Activated gamma-delta T cell treated with anti-CD3 and anti-CD28 coated beads, Interleukin-2, amount 50 U/mL, for 16 hours (primary cell): ENCODE measurements at places on chromosomes 2 and 18.

- DNase-seq, result no peak
Observed at GRCh38 chr18:49177071-49177470, 226.3 kb upstream of the SMAD7 start.

- DNase-seq, result no peak
Observed at GRCh38 chr2:85790499-85791188, 36.9 kb downstream of the ATOH8 start.

- DNase-seq, result no peak
Observed at GRCh38 chr2:68387408-68388350, 22.6 kb downstream of the PLEK start.

DNA sequence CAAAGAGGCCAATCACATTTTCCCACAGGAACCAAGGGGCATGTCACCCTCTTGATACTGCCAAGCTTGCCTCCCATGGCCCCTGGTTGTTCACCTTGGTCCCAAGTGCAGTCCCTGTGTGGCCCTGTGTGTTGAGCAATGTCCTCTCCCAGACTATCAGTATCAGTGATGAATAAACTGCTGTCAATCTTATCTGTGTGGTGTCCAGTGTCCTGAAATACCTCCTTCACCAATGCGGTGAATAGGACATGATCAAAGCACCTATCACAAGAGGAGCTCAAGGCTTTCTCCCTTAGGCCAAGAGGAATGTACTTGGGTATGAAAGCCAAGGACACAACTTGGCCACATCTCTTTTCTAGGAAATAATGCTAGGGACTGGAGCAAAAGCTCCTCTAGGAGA, 68.2 kb downstream of the MAIP1 start:
- no peak for DNase-seq

DNA sequence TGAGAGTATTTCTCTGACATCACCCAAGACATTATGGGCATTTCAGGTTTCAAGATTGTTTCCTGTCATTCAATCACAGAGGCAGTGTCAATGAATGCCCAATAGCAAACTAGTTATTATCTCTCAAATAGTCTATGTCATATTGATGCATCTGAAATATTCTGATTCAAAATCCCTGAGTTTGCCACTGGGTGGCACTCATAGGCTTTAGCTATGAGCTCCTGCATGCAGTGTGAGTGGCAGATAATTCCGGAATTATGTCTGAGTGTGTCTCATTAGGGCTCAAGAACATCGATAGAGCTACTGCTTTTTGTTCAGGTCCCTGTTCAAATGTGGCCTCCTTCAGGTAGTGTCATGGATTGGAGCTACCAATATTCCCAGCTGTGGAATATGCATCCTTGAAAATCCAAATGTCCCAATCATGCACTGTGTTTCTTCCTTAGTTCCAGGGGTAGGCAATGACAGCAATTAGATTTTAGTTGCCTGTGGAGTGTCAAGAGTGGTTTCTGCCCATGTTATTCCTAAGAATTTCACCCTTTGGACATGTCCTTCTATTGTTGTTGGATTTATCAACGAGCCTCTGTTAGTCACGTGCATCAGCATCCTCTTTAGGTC, 7.8 kb upstream of the OR6B3 start:
- DNase-seq, result peak; percentile 21

GRCh38 chr18:48450685-48451084, 41.5 kb upstream of the ZBTB7C start:
- DNase-seq, result no peak

DNA sequence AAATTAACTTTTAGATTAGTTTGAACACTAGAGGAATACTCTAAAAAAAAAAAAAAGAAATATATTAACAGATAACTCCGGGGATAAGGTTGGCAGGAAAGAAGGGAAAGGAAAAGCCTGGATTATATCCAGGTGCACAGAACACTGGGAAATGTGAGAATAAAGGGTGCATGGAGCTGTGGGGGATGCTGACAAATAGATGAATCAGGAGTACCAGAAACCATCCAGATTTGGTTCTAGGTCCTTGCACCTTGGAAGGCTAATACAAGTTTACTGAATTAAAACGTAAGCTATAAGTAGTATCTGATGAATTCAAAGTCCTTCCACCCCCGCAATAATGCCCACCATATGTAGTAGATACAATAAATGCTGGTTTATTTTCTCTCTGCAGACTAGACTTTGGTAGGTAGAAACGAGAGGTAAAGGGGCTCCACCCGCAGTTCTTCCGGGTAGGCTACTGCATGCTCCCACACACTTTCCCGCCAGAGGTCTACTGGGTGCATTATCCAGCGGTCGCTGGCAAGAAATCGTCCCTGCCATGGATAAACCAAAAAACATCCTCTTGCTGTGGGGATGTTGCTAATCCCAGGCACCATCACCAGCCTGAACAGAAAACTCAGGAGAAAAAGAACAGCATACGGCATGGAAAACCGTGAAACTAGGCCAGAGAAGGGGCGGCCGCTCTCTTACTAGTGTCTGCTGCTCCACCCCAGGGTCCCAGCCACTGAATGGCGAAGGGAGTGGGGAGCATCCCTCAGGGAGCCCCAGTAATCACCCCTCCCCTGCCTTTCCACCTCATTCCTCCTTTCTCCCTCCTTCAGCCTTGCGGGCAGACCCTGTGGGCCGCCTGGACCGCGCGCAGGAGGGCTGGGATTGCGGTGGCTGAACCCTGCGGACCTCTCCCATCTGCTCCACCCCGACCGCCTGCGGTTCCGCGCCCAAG, 1.5 kb downstream of the CNRIP1 start:
- DNase-seq, result no peak

DNA sequence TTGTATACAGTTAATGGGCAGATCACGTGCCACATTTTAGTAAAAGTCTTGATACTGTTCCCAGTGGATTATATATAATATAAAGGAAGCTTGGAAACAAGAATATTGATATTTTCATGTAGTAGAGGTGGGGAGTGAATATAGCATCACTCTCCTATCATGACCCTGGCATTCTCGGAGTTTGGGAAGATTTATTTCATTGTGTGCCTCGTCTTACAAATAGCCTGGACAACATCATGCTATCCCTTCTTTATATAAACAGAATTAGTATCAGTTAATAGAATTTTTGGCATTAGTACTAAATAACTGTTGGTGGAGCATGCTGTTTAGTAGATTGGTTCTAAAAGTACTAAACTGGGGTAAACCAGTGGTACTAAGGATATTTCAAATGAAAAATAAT, 212.0 kb upstream of the BOD1L2 start:
- no peak for DNase-seq

DNA sequence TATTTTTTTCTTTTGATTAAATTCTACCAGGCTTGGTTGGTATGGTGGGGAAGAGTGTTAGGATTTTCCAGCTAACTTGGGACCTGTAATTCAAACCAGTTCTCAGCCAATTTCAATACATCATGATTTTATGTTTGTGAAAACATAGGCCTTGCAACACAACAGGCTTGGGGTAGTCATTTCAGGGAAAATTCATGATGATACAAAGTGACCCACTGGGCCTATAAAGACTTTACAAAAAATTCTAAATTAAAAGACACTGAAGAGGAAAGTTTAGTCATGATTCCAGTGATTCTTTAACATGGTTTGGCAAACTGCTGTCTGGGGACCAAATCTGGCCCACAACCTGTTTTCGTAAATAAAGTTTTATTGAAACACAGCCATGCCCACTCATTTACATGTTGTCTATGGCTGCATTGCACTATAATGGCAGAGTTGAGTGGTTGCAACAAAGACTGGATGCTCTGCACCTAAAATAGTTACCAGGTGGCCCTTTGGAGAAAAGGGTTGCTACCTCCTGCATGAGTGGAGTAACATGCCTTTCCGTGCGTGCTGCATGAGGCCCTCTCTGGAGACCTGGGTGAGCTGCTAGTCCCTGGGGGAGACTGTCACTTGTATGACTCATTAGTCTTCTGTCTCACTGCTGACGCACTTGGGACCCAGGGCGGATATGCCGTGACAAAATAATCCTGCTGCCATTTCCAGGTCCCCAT, 73.6 kb downstream of the NPAS2 start:
- no peak for DNase-seq

DNA sequence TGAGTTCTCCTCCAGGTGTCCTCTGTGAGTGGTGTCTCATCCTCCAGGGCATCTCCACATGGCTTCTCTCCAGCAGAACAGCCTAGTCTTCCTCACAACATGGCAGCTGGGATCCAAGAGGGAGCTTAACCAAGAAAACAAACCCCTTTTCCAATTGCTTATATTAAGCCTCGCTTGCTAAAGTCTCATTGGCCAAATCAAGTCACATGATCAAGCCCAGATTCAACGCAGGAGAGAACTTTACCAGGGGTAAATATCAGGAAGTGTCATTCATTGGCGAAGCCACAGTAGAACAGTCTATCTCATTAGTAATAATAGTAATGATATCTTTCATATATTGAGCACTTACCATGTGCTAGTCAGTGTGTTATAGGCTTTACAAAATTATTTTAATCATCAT, 53.1 kb downstream of the CDC42EP3 start:
- no peak for DNase-seq

DNA sequence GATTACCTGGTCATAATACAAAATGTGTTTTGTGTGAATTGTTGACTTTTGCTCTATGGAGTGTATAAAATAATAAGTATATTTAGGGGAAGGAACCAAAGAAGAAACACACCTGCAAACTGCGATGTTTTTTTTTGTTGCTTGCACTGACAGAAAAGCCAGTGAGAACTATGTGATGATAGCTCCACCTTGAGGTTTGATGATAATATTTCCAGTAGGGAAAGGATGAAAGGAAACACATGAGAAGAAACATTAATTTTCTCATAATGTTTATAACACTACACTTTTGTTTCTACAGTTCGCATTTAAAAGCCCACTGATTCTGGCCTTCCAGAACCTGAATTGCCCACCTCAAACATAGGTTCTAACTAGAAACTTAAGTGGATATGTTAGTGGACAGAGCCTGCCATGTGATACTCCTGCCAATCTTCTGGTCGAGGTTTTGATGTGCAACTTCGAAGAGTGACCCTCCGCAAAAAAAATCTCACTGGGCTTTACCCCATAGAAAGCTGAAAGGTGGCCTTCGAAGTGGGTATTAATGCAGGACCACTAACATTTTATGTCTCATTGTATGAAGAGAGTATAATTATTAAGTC, 476.4 kb upstream of the SPHKAP start:
- no peak for DNase-seq

- no peak for DNase-seq
Observed at GRCh38 chr2:179441551-179441950, 176.9 kb upstream of the SESTD1 start.

GRCh38 chr2:204000446-204000845, 63.9 kb downstream of the ICOS start:
- DNase-seq, result no peak

GRCh38 chr2:231356466-231356844, 39.1 kb upstream of the B3GNT7 start:
- no peak for DNase-seq

GRCh38 chr2:5315041-5315440, 377.1 kb upstream of the SOX11 start:
- DNase-seq, result no peak

DNA sequence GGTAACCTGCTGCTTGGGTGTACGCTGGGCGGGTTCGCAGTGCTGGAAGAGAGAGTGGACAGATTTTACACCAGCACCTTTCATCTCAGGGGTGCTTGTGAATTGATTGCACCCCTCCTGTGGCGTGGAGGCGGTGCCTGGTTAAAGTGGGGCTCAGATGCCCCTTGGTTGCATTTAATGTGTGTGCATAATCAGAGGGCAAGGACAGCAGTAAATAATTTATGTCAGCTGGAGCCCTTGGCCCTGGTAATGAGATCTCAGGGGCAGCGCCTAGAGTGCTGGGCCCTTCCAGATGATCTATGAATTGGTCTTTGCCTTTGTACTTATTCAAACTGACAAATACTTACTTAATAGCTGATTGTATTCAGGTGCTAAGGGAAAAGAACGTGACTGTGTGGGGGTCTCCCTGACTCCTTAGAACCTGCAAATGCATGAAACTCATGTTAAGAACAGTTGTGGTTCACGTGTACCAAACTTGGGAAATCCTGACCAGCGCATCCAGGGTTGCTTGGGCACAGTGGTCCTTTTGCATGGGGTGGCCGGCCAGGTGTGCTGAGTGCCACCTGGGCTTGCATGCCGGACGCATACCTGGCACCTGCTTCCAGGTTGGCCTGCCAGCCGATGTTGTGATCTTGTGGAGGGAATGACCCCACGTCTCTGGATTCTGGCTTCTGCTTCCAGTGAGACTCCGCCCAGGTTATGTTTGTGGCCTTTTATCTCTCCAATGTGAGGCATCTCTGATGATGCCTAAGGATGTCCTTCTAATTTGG, 118.5 kb downstream of the AGAP1 start:
- DNase-seq, result no peak

GRCh38 chr2:230976671-230977171, 19.2 kb upstream of the SPATA3 start:
- DNase-seq, result no peak

- DNase-seq, result no peak
Observed at GRCh38 chr2:233789554-233789953, 11.4 kb downstream of the MROH2A start.

DNA sequence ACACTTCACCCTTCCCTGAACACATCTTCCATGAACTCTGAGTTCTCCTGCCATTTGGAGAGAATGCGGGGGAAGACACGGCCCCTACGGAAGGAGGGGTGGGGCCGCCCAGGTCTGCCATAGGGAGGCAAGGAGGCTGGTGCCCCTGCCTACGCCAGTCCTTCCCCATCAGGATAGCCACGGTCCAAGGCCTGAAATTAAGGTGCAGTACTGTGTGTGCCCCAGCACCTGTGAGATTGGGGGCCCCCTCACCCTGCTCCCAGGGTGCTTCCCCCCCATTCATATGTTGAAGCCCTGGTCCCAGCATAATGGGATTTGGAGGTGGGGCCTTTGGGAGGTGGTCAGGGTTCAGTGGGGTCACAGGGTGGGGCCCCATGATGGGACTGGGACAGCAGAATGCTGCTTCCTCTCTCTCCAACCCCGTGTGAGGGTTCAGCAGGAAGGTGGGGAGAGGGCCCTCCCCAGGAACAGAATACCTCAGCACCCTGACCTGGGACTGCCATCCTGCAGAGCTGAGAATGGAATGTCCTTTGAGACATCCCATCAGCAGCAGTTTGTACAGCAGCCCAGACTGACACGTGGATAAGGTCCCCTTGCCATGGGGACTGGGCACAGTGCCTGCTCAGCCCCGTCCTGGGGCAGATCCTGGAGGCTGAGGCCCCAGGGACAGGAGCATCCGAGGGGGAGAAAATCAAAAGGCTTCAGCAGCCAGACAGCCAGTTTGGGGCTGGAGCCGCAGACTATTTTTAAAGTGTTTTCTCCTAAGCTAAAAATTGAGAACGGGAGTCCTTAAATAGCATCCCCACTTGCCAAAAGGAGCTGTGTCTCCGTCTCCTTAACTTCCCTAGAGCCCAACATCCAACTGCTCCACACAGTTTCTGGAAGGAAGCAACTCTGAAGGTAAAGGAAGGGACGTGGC, 105.1 kb downstream of the NDUFA10 start:
- no peak for DNase-seq

DNA sequence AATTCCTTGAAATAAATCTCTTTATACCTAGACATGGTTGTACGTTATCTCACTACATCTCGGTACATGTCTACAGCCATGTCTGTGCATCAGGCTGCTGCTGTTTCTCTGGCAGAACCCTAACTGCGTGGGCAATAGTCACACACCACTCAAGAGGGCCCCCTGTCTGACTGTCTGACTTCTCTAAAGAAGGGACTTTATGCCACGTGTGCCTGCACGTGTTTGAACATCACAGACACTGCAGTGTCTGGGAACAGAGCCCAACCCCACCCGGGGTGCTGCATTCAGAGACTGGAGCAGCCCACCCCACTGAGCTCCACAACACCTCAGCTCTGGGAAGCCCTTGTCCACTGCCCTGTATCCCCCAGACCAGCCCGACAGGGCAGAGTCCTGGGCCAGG, 55.0 kb downstream of the KIF1A start:
- no peak for DNase-seq
